ENCODE measurements at places on chromosomes 6 and 20. TPM values are rescaled to one million over a fixed set of nuclear protein-coding genes. Genes with fewer than 3 reads are reported as not detected.

DNA sequence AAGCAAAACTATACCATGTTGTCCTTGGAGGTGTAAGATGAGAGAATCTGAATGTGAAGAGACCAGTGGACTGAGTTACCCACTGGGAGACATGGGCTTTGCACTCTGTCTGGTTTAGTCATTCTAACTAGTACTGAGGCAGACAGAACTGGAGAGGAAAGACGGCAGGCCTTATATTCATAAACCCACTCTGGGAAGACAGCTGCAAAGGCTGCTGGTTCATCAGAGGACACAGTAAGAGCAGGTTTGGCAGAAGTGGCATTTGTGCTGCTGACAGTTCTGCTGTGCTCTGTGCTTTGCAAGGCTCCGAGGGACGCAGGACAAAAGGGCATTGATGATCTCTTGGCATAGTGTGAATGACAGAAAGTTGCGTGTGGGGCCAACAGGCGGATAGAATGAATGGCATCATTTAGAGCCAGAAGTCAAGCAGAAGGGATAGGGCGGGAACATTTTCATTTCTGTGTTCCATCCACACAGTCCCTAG, 142.3 kb upstream of the TENT5A start:
- no peak overlapping the region for H3K4me3 ChIP-seq
- no peaks in the 10 kb centered on the region for H3K4me1 ChIP-seq
- H3K36me3 ChIP-seq, result no peaks in the 10 kb centered on the region
- no peak for DNase-seq
- no peaks in the 10 kb centered on the region for H3K27me3 ChIP-seq
- H3K27ac ChIP-seq, result no peak overlapping the region

- H3K27me3 ChIP-seq, result no peaks in the 10 kb centered on the region
- no peak overlapping the region for H3K27ac ChIP-seq
- H3K36me3 ChIP-seq, result no peaks in the 10 kb centered on the region
- H3K4me1 ChIP-seq, result no peaks in the 10 kb centered on the region
These were observed 1.8 kb upstream of the HLA-DQB1 start for GRCh38 chr6:32668226-32668747.

DNA sequence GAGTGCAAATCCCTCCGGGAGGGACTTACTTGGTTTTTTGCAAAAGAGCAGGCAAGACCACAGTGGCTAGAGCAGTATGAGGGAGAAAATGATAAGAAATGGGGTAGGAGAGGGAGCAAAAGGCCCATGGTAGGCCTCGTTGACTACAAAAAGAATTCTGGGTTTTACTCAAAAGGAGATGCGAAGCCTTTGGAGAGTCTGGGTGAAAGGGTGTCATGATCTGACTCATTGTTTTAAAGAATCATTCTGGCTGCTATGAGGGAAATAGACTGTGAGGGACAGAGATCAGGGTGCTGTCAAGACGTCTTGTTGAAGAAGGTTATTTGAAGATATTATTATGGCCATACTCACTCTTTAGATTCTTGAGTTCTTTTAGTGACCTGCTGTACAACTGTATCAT, 13.0 kb downstream of the TBC1D32 start:
- no peaks in the 10 kb centered on the region for H3K27me3 ChIP-seq
- no peak overlapping the region for H3K4me3 ChIP-seq
- no peaks in the 10 kb centered on the region for H3K4me1 ChIP-seq

Gene SLC52A3
- total RNA-seq, result 15.6 TPM

Measured in colonic mucosa (tissue), 4 donors.